Neuronal stem cell (in vitro differentiated cells): ENCODE measurements at places on chromosomes 2 and 18.

DNA sequence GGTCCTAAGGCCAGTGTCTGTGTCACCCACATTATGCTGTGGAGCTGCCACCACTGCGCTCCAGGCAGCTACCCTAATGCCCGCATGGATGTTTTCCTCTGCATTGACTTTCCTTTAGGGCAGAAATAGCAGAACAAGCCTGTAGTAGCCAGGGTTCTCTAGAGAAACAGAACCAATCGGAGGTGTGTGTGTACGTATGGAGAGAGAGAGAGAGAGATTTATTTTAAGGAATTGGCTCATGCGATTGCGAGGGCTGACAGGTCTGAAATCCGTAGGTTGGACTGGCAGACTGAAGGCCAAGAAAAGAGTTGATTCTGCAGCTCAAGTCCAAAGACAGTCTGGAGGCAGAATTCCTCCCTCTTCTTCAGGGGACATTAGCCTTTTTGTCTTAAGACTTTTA lies 110.3 kb downstream of the LAMA3 start:
- no peaks in the 10 kb centered on the region for H3K27me3 ChIP-seq
- H3K27ac ChIP-seq = no peak overlapping the region
- no peak overlapping the region for H3K4me3 ChIP-seq
- H3K36me3 ChIP-seq = no peaks in the 10 kb centered on the region
- DNase-seq = no peak

DNA sequence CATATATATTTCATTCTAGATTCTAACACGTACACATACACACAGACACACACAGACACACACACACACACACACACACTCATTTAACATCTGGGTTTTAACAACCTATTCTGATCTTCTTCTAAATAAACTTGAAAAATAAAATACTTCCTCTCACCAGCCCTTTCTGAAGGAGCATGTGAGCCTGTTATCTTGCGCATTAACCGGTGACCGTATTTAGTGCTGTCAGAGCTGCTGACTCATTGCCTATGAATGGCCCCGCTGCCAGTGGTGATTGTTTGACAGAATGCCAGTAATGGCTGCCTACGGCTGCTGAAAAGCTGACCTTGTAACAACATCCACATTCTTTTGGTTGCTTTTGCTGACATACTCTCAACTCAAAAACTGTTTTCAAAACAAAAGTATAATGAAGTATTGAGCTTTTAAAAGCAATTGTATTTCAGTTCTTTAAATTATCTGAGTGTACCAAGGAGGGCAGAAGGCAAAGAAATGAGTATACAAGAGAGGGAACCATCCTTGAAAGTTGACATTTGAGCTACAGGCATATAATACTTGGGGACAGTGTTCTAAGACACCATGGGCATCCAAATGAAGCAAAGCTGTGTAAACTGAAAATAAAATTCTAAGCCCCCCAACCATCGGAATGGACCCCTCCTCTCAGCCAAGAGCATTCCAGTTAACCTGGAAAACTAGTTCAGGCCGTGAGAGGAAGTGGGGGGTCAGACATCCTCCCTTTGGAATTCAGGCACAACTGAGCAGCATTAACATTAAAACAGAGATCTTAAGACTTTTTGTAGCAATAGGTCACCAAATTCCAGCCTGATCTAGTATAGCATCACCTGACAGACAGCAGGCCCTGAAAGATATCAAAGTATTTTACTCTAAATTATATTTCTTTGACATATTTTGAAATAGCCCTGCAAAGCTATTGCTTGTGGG lies 50.2 kb upstream of the DTNA start:
- peak overlapping the region; percentile 39 for H3K27ac ChIP-seq
- H3K36me3 ChIP-seq = no peaks in the 10 kb centered on the region
- peaks cover 14% of the 10 kb centered on the region for H3K4me1 ChIP-seq
- peak; percentile 57 for DNase-seq
- H3K27me3 ChIP-seq = no peaks in the 10 kb centered on the region

- no peaks in the 10 kb centered on the region for H3K27me3 ChIP-seq
- no peaks in the 10 kb centered on the region for H3K36me3 ChIP-seq
- no peak overlapping the region for H3K4me3 ChIP-seq
- H3K4me1 ChIP-seq = peaks cover 12% of the 10 kb centered on the region
- no peak overlapping the region for H3K27ac ChIP-seq
- peak; percentile 8 for DNase-seq
Measured at GRCh38 chr2:186884587-186884986, 35.6 kb upstream of the ZSWIM2 start.

DNA sequence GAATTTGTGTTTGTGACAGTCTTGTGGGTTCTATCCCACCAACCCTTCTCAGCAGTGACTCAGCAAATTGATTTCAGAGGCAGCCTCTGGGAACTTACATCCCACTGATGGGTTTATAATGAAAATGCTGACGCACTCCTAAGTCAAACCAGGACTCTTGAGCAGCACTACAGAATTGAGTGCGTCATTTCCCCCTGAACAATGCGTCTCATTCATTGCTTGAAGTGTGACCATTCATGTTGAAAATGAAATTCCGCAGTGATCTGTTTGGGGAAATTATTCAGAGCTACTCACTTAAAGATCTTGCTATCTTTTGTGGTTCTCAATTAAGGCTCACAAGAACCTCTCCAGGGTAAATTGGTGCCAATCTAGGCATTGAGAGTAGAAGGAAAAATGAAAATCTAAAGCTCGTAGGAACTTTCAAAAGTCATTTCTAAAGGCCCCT lies 417.7 kb upstream of the SLC14A2 start:
- no peak overlapping the region for H3K4me3 ChIP-seq
- peaks cover 8% of the 10 kb centered on the region for H3K4me1 ChIP-seq
- no peak for DNase-seq
- no peaks in the 10 kb centered on the region for H3K36me3 ChIP-seq

- H3K4me3 ChIP-seq = peak overlapping the region; percentile 95
- no peaks in the 10 kb centered on the region for H3K27me3 ChIP-seq
- peaks cover 9% of the 10 kb centered on the region for H3K4me1 ChIP-seq
Measured at GRCh38 chr2:105143467-105144151, 97.9 kb upstream of the GPR45 start.

GRCh38 chr2:196500686-196501431 lies 138.7 kb upstream of the CCDC150 start:
- no peaks in the 10 kb centered on the region for H3K27me3 ChIP-seq
- DNase-seq = no peak
- no peak overlapping the region for H3K27ac ChIP-seq
- no peaks in the 10 kb centered on the region for H3K4me1 ChIP-seq
- no peaks in the 10 kb centered on the region for H3K36me3 ChIP-seq

- no peak overlapping the region for H3K27ac ChIP-seq
- DNase-seq = no peak
- H3K4me3 ChIP-seq = no peak overlapping the region
- H3K27me3 ChIP-seq = no peaks in the 10 kb centered on the region
- H3K4me1 ChIP-seq = no peaks in the 10 kb centered on the region
Measured at GRCh38 chr2:109438773-109439389, 174.9 kb downstream of the SEPTIN10 start.

DNA sequence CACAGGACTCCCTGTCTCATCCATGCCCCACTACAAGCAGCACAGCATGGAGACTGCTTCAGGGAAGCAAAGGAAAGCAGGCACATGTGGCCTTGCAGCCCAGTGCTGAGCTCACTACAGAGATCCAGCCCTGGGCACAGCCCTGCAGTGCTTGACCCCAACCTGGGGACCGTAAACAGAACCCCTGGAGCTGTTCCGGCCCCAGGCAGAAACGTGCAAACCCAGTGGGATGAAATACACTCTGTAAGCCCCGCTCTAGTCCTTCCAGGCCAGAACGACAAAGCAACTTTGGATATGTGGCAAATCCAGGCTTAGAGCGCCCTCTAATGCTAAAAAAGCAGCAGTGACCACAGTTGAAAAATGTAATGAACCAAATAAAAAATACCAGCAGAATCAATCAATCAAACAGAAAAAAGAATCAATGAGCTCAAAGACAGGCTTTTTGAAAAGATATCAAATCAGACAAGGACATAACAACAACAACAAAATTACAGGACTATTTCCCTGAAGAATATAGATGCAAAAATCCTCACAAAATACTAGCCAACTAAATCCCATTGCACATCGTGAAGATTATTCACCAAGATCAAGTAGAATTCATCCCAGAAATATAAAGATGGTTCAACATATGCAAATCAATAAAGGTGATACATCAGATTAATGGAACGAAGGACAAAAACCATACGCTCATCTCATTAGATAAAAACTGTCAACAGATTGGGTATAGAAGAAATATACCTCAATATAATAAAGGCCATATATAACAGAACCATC lies 45.6 kb downstream of the ZNF519 start:
- H3K4me1 ChIP-seq = peaks cover 2% of the 10 kb centered on the region
- no peak overlapping the region for H3K4me3 ChIP-seq
- no peak overlapping the region for H3K27ac ChIP-seq
- peaks cover 3% of the 10 kb centered on the region for H3K36me3 ChIP-seq
- H3K27me3 ChIP-seq = no peaks in the 10 kb centered on the region
